ENCODE measurements at places on chromosomes 3 and 15.

- DNase-seq, result no peak
Measured at GRCh38 chr15:23762026-23762425, 74.9 kb upstream of the NDN start.

- no peak for DNase-seq
Measured at GRCh38 chr3:63857311-63857710, 6.3 kb downstream of the THOC7 start.

DNA sequence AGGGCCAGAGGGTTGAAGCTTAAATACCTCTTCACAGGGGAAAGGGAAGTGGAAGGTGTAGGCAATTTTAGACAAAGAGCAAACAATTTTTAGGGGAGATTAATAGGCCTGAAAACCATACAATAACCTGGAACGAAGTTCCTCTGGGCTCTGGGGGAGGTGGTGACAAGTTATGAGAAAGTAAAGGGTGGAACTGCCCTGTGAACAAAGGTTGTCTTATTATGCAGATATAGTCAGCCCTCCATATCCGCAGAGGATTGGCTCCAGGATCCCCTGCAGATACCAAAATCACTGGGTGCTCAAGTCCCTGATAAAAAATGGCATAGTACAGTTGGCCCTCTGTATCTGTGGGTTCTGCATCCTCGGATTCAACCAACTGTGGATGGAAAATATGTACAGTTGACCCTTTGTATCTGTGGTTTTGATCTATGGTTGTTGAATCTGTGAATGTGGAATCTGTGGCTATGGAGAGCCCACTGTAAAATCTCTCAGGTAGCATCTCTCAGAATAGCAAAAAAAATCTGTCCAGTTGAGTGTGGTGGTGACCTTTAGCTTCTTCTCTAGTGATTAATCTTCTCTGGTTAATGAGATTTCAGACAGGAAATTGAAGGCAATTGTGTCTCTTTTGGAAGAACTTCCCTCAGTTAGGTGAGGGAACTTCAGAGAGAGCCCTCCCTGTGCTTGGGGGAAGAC is 40.2 kb downstream of the CLEC3B start:
- no peak for DNase-seq

GRCh38 chr3:125003859-125004595 is 51.8 kb downstream of the HEG1 start:
- DNase-seq, result no peak

DNA sequence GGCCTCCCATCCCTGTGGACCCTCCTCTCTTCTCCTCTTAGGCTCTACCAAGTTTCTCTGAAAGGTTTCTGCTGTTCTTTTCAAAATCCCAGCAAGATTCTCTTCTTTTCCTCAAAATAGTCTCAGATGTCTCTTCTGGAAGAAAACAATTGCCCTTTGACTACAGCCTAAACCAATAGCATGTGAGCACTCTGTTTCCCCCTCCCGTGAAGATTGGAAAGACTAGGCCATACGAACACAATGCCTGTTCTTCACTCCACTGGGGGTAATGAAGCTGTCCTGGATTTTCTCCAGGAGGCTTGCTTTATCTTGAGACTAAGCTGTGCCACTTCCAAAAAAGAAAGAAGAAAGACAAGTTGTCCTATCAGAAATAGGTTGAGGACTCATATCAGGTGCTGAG is 178.7 kb upstream of the MCTP2 start:
- no peak for DNase-seq

- DNase-seq, result no peak
Measured at GRCh38 chr15:80140909-80141308, 11.9 kb upstream of the FAH start.

- DNase-seq, result no peak
Measured at GRCh38 chr3:58604031-58604430, 26.8 kb upstream of the FAM107A start.

DNA sequence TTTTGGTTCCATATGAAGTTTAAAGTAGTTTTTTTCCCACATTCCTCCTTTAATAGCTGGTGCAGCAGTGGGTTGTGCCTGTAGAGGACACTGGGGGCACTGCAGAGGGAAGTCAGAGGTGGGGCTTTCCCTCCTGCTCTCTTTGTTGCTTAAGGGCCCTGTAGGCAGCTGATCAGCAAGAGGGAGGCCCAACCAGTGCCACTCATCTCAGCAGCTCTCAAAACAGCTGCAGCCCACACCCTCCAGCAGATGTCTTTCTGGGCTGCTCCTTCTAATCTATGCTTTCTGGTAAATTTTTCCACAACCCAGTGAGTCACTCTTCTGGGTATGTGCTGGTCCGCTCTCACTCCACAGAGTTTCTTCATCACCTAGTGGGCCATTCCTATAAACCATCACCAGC is 263.8 kb downstream of the FEZF2 start:
- DNase-seq, result peak; percentile 42

- no peak for DNase-seq
Measured at GRCh38 chr3:24514119-24514518, 19.5 kb upstream of the THRB start.

DNA sequence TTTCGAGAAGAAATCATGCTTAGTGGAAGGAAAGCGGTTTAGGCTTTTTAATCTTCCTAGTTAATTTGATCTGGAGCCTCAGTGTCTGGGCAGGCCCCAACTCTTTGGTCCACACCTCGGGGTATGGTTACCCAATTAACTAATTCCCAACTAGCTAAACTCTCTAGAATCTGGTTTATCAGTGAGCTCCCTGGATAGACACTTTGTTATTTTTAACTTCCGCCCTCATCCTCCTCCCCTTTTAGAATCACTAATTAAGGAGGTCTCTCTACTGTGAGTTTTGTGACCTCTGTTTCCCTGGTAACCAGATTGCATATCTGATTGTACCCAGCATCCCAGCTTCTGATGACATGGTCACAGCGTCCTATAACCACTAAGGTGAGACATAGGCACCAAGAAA is 112.2 kb downstream of the RARB start:
- DNase-seq, result no peak

DNA sequence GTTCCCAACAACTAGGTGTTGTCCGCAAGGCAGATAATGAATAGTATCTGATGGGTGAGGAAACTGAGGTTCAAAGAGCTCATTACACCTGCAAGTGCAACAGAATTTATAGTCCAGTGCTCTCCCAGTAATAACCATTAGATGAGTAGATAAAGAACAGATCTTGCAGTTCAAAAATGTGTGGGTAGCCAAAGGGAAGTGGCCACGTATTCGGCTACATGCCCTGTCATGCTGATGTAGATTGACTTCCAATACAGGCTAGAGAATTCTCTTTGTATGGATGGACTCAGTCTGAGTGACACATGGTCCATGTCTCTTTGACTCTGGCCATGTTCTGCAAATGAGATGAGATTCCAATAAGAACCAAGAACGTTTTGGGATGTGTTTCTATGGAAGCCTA is 187.9 kb upstream of the LPP start:
- no peak for DNase-seq

- DNase-seq, result no peak
Measured at GRCh38 chr3:128967748-128968355, 26.0 kb downstream of the CFAP92 start.

All from ACHN (cell line).